Suppressor macrophage (primary cell): ENCODE measurements at places on chromosomes 12 and 14.

DNA sequence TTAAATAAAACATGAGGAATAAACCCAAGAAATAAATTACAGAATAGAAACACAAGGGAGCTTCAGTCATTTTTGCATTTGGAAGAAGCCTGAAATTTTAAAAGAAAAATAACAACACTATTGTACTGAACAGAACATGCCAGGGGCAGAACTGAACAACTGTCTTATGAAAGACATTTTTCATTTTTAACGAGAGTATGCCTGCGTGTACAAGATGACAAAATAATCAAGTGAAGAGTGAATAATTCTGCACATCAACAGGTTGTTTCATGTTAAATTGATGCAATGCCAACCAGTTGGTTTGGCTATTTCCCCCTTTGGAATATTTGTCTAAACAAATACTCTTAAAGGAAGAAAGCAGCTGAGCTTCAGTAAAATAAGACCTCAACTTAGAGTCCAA lies 103.3 kb upstream of the BTG1 start:
- DNase-seq = no peak

GRCh38 chr12:52081263-52081733 lies 1.8 kb downstream of the SMIM41 start:
- DNase-seq = no peak

DNA sequence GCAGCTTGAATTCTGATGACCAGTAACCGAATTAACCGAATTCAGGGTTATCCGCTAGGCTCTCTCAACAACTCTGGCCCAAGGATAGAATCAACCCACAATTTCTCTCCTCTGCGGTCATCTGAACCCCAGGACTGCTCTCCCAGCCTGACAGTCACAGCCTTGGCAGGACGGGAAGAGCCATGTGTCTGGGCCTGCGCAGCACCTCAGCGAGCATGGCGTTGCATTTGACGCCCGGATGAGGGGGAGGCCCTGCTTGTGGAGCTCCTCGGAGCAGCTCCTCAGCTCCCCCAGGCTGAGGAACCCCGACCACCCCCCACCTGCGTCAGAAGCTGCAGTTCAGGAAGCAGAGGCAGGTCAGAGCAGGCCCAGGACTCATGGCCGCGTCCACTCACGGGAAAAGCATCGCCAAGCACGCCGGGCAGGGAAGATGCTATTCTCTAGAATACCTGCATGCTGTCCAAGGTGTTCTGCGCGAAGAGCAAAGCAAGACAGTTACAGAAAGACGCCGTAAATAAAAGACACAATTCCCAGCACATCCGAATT lies 131.1 kb downstream of the PIWIL1 start:
- no peak for DNase-seq

- no peak for DNase-seq
Observed at GRCh38 chr12:79652521-79652920, 38.2 kb downstream of the PAWR start.

DNA sequence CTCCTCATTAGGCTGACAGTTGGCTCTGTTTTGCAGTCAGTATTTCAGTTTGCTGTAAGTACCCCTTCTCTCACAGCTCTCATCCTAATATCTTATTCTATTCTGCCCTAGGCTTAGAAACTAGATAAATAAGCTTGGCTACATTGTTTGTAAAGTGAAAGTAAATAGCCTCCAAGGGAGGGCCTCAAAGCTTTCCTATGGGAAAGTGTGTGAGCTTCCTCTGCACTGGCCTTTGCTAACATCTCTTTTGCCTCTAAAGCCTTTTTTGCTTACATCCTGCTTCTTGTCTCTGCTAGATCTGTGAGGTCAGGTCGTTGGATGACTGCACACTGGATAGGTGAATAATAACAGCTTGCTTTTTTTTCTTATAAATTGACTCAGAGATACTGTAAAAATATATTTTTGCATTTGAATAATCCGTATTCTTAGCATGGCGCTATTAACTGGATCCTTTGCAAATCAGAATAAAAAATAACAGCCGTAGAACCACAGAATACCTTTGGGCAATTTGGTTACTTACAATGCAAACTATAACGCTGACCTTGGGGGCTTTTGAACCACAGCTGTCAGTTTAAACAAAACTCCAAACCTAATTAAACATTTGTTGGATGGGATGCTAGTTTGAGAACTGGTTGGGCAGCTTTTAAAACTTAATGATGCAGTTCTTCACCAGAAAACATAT lies 55.1 kb downstream of the TTC6 start:
- DNase-seq = no peak

DNA sequence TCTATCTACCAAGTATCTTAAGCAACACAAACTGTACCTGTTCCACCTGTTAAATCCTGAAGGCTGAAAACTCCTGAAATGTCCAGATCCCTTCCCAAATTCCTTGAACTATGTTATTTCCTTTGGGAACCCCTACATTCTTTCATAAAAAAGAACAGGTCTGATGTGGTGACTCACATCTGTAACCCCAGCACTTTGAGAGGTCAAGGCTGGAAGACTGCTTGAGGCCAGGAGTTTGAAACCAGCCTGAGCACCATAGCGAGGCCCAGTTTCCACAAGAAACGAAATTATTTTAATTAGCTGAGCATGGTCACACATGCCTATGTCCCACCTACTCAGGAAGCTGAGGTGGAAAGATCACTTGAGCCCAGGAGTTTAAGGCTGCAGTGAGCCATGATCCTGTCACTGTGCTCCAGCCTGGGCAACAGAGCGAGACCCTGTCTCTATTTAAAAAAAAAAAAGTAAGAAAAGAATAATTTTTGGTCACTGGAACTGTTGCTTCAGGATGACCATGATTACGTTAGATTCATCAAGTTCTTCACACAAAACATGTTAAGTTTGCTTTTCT lies 84.3 kb downstream of the PHLDA1 start:
- DNase-seq = no peak

DNA sequence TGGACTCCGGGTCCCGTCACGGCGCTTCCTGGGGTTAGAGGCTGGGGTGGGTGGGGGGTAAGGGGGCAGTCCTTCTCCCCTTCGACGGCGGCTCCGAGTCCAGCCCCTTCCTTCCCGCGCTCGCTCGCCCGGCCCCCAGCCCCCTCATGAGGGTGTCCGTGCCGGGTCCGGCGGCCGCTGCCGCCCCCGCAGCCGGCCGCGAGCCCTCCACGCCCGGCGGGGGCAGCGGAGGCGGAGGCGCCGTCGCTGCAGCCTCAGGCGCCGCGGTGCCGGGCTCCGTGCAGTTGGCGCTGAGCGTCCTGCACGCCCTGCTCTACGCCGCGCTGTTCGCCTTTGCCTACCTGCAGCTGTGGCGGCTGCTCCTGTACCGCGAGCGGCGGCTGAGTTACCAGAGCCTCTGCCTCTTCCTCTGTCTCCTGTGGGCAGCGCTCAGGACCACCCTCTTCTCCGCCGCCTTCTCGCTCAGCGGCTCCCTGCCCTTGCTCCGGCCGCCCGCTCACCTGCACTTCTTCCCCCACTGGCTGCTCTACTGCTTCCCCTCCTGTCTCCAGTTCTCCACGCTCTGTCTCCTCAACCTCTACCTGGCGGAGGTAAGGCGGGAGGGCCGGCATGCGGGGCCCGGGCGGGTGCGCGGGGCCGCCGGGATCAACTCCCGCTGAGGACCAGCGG lies 500 bp downstream of the GPR137C start:
- peak; percentile 58 for DNase-seq

GRCh38 chr12:88267630-88268029 lies 125.5 kb downstream of the TMTC3 start:
- DNase-seq = no peak

GRCh38 chr12:128573907-128574306 lies 249.9 kb downstream of the SLC15A4 start:
- no peak for DNase-seq

DNA sequence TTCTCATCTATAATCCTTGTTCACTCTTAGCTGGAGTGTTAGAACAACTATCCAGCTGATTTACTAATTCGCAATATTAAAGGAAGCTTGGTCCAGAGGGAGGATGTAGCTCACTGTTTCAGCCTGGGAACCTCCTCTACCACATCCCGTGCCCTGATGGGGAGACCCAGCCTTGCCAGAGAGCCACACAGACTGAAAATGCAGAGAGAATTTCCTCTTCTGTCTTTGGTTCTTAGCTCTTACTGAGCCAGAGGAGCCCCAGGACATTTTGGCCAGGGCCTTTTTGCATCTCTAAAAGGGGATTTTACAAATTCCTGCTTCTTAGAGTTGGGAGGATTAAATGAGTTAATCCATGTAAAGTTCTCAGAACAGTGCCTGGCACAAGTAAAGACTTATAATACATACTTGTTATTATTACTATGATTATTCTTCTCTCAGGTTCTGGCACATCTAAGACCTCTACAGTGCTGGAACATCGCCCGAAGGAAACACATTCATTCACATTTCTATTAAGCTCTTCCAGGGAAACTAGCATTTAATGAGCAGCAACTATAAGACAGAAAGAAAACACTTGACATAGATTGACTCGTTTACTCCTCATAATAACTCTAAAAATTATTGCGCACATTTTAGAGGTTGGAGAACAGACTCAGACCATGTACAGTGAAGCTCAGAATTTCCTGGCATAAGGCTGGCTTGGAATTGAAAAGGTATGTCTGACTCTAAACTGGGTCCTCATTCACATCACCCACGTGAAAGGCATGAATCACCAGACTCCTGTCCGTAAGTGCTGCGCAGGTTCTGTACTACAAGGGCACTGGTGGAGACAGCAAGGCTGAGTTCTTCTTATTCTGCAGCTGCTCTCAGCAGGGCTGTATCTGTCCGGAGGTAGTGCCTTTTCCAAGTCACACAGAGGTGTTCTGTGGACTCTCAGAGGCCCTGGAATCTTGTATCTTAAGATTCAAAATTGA lies 27.8 kb upstream of the AEBP2 start:
- no peak for DNase-seq
